Upper lobe of right lung (tissue), 1 donor: ENCODE measurements at places on chromosomes 1 and 21. TPM values are rescaled to one million over a fixed set of nuclear protein-coding genes. Genes with fewer than 3 reads are reported as not detected.

GRCh38 chr1:156342166-156342955 is 4.0 kb downstream of the TSACC start:
- no peak for DNase-seq

The CLCN6 gene
- 33.7 TPM for total RNA-seq

The LRRC53 gene
- total RNA-seq = not detected

The CASQ1 gene
- total RNA-seq = 0.41 TPM

The ATF6 gene
- total RNA-seq = 32.0 TPM

- DNase-seq = no peak
Measured at GRCh38 chr1:226938903-226939437, 1.1 kb upstream of the COQ8A start.

GRCh38 chr1:225539575-225539974 is 111.7 kb upstream of the LBR start:
- no peak for DNase-seq

DNA sequence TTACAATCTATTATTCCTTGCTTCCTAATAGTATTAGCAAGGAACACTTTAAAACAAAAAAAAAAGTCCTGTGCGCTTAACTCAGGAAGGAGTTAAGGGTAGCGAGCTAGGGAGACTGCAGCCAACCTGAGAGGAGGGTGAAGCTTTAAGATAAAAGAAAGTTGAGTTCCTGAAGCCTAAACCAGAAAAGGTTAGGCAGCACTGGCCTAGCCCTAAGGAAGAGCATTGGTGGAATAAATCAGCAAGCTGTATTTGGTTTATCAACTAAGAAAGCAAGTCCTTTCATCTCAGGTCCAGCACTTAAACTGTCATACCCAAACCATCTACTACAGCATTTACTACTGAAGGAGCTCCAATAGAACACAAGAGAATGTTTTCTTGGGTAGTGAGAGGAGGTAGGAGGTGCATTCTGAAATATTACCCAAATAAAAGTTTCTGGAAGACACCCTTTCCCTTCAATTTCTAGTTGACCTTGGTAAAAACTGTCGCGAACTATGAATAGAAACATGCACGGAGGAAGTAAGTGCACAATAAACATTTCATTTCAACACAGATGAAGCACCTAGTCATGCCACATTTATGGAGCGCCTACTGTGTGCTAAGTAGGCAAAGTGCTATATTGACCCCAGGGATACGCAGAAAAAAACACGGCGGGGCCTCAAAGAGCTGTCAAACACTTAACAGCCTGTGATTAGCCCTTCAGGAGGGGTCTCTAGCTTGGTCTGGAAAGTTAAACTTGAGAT is 1.3 kb downstream of the GLRX2 start:
- DNase-seq = no peak

GRCh38 chr21:42226626-42227025 is 7.7 kb downstream of the ABCG1 start:
- DNase-seq = no peak

DNA sequence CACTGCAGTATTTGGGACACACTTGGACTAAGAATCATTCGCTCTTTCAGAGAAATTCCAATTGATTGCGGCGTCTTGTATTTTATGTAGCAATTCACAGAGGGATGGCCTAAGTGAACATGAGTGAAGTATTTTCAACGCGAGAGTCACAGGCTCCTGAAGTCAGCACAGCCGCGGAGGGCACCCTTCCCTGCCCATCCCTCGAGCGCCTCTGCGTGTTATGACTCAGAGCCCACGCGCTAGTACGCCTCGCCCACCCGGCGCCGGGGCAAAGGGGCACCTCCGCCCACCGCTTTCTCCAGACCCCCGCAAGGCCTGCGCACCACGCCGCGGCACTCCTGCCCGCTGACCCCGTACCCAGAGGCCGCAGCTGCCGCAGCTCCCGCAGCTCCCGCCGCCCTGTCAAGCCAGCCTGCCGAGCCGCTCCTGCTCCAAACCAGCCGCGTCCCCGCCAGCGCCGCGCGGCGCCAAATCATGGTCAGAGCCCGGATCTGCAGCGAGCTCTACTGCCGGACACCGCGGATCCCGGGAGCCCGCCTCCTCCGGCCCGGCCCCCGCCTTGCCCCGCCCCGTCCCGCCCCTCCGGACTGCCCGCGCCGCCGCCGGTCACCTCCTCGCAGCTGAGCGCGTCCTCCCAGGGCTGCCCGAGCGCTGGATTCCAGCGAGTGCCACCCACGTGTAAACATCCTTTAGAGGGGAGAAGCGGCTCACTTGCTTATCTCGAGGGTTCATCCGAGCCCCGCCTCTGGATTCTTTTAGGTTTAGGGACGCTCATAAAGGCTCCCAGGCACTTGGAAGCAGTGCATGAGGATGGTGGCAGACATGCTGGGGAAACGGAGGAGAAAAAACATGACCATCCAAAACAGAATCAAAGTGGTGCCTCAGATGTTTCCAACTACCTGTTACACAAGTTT is at the start of gene GLRX2:
TSS of gene GLRX2 (minus strand) at position 508 of the 914 bp plus-strand sequence. CDS start at position 476, 32 bp downstream.
- DNase-seq = peak; percentile 95

DNA sequence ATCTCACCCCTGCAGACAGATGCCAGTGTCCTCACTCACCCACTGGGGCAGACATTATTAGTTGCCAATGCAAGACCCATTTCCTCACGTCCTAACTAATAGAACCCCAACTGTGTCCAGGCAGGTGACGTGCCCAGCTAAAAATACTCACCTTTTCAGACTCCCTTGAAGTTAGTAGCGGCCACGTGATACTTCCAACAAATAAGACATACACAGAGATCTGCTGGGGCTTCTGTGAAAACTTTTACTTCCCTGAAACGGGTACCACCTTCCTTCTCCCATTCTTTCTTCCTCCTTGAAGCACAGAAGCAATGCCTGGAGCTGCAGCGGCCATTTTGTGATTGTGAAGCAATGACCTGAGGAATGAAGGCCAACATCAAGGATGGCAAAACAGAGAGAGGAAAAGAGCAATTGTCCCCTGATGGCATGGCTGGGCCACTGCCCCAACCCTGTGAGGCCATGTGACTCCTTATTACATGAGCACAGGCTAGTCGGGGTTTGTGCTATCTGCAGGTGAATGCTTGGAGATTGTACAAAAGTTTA is 74.4 kb upstream of the TMPRSS2 start:
- peak; percentile 23 for DNase-seq

DNA sequence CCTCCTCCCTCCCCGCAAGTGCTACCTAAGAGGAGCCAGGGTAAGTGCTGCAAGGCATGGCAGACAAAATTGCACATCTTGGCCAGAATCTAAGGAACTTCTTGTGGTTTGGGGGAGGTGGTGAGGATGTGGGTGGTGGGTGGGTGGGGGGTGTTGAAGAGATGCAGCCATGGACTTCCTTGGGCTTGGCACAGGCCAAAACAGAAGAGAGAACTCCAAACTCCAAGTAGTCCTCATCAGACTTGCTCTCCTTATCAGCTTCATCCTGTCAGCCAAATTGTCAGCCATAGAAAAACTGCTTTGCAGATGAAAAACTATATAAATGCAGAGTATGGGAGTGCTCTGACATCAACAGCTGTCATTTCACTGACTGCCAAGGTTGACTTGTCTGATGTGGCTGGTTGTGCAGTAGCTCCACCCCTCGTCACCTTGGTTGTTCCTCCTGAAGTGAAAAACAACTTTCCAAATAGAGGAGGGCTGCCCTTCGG is 7.1 kb downstream of the AMIGO1 start:
- DNase-seq = no peak

The KCNA2 gene
- total RNA-seq = 0.64 TPM

- no peak for DNase-seq
Measured at GRCh38 chr21:14875704-14876523, 188.9 kb downstream of the NRIP1 start.

DNA sequence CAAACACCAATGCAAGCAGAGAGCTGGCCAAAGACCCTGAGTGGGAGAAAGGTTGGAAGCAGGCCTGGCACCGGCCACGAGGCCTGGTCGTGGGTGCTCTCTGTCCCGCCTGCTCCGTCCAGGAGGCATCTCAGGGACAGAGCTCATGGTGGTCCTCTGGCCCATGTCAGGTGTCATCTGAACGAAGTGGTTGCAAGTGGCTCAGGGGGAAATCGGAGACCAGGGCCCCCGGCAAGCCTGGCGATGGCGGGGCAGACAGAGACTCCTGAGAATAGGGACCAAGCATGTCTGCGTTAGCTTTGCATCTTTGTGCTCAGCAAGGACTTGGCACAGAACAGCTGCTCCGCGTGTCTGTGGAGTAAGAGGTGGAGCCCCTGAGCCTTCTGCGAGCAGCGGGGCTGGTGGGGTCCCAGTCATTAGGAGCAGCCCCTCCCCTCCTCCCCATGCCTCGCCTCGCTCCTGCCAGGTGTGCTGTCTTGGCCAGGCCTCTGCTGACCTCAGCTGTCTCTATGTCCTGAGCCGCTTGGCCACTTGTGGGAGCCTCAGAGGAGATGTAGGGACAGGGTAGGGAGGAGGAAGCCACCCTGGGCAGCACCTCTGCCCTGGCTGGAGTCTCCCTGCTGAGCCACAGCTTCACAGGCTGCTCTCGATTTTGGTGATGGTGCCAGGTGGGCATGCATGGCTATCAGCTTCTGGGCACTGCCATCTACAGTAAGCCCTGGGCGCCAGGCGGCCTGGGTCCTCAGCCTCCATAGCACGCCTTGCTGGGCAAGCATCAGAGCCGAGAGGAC is 362.9 kb upstream of the VAMP3 start:
- peak; percentile 46 for DNase-seq

GRCh38 chr21:44523567-44524413 is 16.2 kb downstream of the KRTAP10-1 start:
- DNase-seq = no peak

- DNase-seq = no peak
Measured at GRCh38 chr1:157137408-157138219, 581 bp downstream of the ETV3 start.

GRCh38 chr1:189678779-189679178 is 798.9 kb downstream of the BRINP3 start:
- DNase-seq = no peak

The ADCY10 gene
- 0.29 TPM for total RNA-seq

The SYT11 gene
- total RNA-seq = 8.9 TPM

DNA sequence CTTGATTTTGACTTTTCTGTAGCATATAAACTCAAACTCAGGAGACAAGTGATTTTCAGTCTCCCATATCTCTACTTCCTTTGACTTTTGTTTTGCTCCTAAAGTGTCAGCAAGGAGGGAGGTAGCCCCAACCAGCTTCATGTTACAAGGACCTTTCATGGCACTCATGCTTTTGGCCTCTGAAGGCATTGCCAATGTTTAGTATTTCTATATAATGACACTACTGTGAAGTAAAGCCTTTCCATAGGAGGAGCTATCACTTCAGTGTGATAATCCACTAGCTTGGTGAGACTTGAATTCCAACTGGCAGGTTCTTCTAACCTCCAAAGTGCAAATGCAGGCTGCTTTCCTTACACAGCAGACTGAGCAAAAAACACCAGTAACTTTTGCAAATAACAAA is 14.4 kb downstream of the COLGALT2 start:
- no peak for DNase-seq

GRCh38 chr1:214573386-214574318 is 22.2 kb upstream of the PTPN14 start:
- no peak for DNase-seq

DNA sequence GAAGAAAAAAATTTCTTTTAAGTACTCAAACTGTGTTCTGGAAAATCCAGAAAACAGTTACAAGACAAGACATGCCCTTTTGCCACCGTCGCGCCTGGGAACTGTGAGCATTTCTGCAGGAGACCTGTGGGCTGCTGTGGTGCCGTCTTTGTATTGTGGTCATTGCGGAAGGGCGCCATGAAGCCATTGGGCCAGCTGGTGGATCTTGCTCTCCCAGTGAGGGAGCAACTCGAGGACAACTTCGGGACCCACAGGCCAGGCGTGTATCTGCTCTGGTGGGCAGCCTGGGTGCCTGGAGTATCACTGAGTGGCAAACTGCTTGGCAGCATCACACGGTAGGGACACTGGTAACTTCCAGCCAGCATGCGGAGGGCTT is 3.8 kb upstream of the THEMIS2 start:
- DNase-seq = no peak
